B cell (primary cell): ENCODE measurements at places on chromosomes 2 and 18.

GRCh38 chr2:170090229-170090628 lies 87.7 kb upstream of the MYO3B start:
- H3K4me1 ChIP-seq, result no peaks in the 10 kb centered on the region
- no peaks in the 10 kb centered on the region for H3K27me3 ChIP-seq
- DNase-seq, result no peak
- H3K27ac ChIP-seq, result no peak overlapping the region

- H3K27me3 ChIP-seq, result no peaks in the 10 kb centered on the region
- no peaks in the 10 kb centered on the region for H3K4me1 ChIP-seq
- H3K27ac ChIP-seq, result no peak overlapping the region
- DNase-seq, result no peak
These were observed 120.5 kb upstream of the SLC14A2 start for GRCh38 chr18:45494811-45495210.

GRCh38 chr18:48750485-48751175 lies 200.1 kb downstream of the SMAD7 start:
- no peaks in the 10 kb centered on the region for H3K4me1 ChIP-seq
- no peaks in the 10 kb centered on the region for H3K27me3 ChIP-seq
- no peak overlapping the region for H3K4me3 ChIP-seq
- no peak for DNase-seq
- no peaks in the 10 kb centered on the region for H3K36me3 ChIP-seq

DNA sequence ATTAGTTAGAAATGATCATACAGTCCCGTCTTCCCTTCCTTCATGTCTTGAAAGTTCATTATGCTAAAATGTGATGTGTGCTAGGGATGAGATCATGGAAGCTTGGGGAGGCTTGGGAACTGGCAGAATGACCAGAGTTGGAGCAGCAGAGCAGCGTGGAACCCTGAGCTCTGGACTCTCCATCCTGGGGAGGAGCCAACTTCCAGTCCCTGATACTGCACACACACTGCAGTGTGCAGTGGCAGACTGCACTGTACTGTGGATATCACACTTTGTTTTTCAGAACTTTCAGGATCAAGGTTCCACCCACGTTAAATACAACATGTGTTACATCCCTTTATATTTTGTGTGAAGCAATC lies 27.3 kb upstream of the GREB1 start:
- no peak overlapping the region for H3K27ac ChIP-seq
- H3K36me3 ChIP-seq, result no peaks in the 10 kb centered on the region
- DNase-seq, result no peak

DNA sequence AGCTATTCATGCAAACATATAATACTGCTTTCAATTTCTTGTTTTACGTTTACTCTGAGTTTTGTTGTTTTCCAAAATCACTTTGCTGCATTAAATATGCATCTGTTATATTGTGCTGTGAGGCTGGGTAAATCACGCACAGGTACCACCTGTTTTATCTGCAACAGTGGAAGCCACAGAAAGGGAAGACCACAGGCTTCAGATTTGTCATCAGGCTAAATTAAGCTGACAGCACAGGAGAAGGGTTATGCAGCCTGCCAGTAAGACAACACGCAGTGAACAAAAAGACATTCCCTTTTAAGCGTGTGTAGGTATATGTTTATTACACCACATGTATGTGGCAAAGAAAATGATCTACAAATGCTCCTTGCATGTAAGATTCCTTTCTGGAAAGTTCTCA lies 38.2 kb downstream of the ZNF516 start:
- peaks cover 4% of the 10 kb centered on the region for H3K36me3 ChIP-seq
- no peak for DNase-seq
- H3K4me3 ChIP-seq, result no peak overlapping the region
- no peaks in the 10 kb centered on the region for H3K27me3 ChIP-seq
